Right forelimb (tissue), 1 donor: ENCODE measurements at places on chromosomes 1 and 21.

GRCh38 chr1:154623358-154623757 lies 15.4 kb upstream of the ADAR start:
- no peak for DNase-seq

DNA sequence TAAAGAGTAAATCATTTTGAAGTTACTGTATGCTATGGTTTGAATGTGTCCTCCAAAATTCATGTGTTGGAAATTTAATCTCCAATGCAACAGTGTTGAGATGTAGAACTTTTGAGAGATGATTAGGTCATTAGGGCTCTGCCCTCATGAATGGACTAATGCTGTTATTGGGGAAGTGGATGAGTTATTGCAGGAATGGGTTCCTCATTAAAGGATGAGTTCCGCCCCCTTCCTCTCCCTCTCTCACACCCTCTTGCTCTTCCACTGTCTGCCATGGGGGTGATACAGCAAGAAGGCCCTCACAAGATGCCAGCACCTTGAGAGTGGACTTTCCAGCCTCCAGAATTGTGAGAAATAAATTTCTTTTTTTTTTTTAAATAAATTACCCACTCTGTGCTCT lies 97.6 kb downstream of the ATP1A1 start:
- no peak for DNase-seq

- no peak for DNase-seq
These were observed 126.1 kb downstream of the TRABD2B start for GRCh38 chr1:47870946-47871676.

GRCh38 chr1:60947367-60947766 lies 135.0 kb upstream of the NFIA start:
- DNase-seq, result no peak

DNA sequence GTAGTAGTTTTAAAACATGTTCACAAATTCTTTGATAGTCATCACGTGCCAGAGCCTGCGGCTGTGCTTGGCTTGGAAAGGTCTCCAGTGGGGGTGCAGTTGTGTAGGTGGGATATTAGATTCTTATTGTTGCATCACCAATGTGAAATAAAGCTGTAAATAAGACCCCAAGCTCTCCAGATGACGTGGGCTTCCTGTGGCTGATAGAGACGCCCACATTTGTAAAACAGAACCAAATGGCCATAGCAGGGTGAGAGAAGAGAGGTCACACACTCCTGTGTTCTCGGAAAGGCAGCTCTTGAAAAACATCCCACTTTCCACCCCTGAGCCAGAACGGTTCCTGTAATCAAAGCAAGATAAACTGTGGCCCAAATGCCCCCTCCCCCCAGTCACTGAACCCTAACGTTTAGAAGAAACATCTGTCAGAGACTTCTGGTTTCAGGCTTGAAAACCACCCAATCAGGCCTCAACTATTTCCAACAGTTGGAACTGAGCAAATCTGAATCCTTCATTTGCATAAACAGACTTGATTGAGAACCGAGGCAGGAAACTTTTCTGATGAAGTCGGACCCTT lies 6.6 kb upstream of the NTPCR start:
- DNase-seq, result no peak

DNA sequence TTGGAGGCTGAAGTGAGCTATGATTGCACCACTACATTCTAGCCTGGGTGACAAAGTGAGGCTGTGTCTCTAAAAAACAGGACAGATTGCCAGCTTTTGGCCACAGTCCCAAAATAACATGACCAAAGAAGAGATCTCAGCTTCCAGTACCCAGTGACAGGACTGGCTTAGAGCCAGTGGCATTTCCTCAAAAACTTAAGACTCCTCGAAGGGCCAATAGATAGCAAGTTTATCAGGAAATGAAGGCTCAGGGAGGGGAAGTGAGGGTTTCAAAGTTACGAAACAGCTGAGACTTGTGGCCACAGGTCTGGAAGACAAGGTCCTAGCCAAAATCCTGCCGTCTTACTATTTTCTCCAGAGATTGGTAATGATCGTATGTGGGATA lies 6.3 kb upstream of the TMEM39B start:
- DNase-seq, result no peak

DNA sequence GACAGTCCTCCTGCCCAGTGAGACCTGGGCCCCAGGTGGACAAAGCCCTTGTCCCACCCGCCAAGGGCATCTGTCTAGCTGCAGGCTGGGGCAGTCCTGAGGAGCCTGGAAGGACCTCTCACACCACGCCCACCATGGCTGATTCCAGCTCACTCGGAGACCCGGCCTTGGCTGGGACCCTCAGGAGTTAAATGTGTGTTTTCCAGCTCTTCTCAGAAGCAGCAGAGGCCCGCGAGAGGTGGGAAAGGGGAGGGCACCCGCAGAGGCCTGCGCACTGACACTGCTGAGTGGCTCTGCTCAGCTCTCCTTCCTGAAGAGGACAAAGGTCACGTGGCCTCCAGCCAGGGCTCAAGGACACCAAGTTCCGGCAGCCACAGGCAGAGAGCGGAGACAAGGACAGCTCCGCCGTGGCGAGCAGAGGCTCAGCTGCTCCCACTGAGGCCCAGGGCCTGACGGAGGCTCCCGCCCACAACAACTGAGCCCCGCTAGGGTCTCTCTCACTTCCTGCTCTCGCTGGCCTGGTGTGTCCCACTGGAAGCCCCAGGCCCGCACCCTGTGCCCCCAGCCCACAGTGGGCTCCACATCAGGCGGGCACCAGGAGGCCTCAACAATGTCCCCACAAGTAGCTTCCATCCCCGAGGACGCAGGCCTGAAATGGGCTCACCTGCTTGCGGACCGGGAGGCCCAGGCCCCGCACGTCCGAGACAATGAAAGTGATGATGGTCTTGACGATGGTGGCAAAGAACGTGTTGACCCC lies 16.9 kb downstream of the SLC19A1 start:
- DNase-seq, result peak; percentile 40

DNA sequence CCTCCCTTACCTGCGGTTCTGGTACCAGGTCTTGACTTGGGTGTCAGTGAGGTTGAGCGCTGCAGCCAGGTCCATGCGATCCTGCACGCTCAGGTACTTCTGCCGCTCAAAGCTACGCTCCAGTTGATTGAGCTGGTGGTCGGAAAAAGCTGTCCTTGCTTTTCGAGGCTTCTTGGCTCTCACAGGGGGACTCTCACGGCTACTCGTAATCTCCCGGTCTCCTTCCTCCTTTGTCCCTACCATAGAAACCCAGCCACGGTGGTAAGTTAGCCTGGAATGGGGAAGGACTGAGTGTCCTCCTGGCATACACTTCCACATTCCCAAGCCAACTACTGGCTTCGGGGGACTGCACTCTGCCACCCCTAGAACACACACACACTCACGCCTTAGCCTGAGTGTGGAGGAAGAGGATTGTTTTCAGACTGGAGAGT lies 2.6 kb downstream of the BARHL2 start:
- no peak for DNase-seq
